ENCODE measurements at places on chromosomes 11 and 22.

- DNase-seq: no peak
Measured at GRCh38 chr11:92752122-92752521, 217.3 kb upstream of the MTNR1B start.

- peak; percentile 75 for DNase-seq
Measured at GRCh38 chr11:65651589-65652510, 10.9 kb downstream of the RELA start.

DNA sequence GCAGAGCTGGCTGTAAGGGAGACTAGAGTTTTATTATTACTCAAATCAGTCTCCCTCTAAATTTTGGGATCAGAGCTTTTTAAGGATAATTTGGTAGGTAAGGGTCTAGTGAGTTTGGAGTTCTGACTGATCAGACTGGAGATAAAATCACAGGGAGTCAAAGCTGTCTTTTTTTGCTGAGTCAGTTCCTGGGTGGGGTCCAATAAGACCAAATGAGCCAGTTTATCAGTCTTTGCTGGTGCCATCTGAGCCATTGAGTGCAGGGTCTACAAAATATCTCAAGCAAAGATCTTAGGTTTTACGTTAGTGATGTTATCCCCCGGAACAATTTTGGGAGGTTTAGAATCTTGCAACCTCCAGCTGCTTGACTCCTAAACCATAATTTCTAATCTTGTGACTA lies 935.1 kb upstream of the RAG2 start:
- DNase-seq: no peak

DNA sequence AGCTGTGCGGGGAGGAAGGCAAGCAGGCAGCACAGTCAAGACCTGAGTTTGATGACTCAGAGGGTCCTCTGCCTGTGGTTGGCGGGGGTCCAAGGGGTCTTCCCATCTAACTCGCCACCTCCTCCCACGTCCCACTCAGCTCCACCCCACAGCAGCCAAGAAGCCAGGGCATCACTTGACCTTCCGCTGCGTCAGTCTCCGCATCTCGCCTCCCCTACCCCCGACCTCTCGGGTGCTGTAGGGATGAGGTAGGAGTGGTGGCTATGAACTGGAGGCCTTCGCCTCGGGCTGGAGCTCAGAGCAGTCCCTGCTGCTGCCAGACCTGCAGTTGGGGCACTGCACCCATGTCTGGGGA lies 90.6 kb downstream of the CDKN1C start:
- no peak for DNase-seq

- no peak for DNase-seq
Measured at GRCh38 chr11:93393386-93393785, 62.8 kb downstream of the DEUP1 start.

DNA sequence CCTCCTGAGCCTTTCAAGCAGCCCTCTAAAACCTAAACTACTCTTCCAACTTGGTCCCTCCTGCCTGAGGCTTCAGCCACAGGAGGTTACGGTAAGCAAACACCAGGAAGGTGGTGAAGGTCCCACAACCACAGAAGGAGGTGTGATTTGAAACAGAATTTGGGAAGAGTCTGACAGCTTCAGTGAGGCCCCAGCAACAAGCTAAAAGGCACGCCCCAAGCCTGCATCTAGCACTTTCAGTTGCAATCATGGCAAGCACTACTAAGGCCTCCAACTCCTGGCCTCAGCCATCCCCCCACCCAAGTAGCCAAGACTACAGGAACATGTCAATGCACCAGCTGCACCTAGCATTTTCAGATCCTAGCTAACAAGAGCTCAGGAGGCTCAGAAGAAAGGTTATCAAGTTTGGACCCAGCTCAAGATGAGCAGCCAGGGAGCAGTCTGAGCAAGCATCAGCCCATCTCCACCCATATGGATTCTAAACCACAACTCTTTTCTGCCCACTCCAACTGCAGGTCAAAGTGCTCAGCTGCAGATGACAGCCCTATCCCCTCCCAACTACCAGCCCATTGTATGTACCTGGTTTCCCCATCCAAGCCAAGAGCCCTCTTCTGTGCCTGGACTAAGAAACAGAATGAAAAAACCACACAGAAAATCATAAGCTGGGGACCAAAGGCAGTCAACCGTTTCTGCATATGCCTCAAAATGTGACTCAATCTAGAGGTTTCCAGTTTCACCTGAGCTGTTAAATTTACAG lies 10.4 kb upstream of the AHNAK start:
- no peak for DNase-seq
